ENCODE measurements at places on chromosomes 3 and 15. TPM values are rescaled to one million over a fixed set of nuclear protein-coding genes. Genes with fewer than 3 reads are reported as not detected.

DNA sequence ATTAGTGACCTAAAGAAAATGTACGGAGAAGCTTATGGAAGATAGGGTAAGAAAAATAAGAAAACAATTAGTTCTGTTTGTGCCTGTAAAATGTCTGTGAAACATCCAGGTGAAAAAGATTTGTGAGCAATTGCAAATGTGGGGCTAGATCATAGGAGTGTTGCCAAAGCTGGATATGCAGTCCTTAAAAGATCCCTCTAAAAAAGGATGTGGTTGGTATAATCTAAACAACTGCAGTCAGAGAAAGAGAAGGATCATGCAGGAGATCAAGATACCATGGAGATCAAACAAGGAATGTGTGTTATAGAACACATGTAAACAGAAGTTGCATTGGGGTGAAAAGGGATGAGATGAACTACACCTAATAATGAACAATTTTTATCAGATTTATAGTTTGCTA, 116.8 kb downstream of the ALCAM start:
- DNase-seq = no peak

GRCh38 chr3:4030624-4031023, 231.4 kb downstream of the LRRN1 start:
- DNase-seq = no peak

- DNase-seq = no peak
These were observed 83.6 kb upstream of the GSK3B start for GRCh38 chr3:120177707-120178306.

Gene GOLGA8J
- total RNA-seq = not detected

Gene GHRL
- 0.48 TPM for total RNA-seq

Data from cardiac septum (tissue), 1 donor.